ENCODE measurements at places on chromosomes 6 and 20. TPM values are rescaled to one million over a fixed set of nuclear protein-coding genes. Genes with fewer than 3 reads are reported as not detected.

The GSTA2 gene
- total RNA-seq = not detected

The GJA1 gene
- 80.6 TPM for total RNA-seq

The EYS gene
- total RNA-seq = not detected

The SIRPB1 gene
- 0.11 TPM for total RNA-seq

The KCNB1 gene
- total RNA-seq = not detected

The MAP7 gene
- 0.95 TPM for total RNA-seq

The SMOC2 gene
- not detected for total RNA-seq

The SPATA25 gene
- not detected for total RNA-seq

- no peak for DNase-seq
Measured at GRCh38 chr20:8209061-8209460, 77.0 kb downstream of the PLCB1 start.

DNA sequence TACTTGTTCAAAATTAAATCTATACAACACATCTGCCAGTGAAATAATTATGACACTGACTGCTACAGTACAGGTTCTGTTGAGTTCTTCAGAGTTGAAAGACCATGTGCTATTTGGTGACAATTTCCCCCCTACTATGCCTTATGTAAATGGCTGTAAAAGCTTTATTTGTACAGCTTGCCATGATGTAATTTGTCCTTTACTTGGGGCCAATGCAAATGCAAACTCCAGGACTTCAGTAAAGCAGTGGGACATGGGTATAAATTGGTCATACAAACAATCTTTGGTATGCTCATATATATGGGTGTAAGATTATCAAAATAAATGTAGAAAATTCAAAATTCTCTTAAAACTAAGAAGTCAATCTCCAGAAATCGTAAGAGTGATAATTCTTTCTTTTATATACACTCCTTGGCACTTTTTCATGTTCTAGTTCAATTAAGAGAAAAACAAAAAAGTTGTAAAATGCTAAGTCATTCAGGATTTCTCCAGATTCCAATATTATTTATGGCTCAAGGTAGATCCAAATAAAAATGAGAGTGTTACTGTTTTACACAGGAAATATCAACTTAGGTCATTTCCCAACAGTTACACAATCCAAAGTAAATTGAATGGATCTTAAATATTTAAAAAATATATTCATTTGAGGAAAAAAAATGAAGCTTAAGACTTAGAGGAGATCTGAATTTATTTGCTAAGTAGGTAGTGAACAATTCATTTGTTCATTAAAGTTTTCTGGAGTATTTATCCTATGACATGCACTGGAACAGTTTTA, 1310.5 kb upstream of the CITED2 start:
- no peak for DNase-seq

DNA sequence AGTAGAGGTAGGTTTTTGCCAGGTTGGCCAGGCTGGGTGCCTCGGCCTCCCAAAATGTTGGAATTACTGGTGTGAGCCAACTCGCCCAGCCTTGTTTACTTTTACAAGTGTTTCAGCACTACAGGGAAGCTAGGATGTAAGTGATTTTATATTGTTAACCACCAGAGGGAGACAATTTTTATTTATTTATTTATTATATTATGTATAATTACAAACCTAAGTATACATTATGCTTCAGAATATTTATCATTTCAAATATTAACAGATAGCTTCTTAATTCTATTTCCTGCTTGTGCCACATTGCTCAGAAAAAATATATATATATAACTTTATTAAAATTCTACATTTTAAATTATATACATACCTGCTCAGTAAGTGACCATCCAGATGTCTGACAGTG, 9.8 kb downstream of the MMUT start:
- DNase-seq = no peak

- no peak for DNase-seq
Measured at GRCh38 chr6:74283532-74283931, 587.5 kb downstream of the CD109 start.

GRCh38 chr20:47784599-47785310, 526 bp downstream of the SULF2 start:
- peak; percentile 43 for DNase-seq

DNA sequence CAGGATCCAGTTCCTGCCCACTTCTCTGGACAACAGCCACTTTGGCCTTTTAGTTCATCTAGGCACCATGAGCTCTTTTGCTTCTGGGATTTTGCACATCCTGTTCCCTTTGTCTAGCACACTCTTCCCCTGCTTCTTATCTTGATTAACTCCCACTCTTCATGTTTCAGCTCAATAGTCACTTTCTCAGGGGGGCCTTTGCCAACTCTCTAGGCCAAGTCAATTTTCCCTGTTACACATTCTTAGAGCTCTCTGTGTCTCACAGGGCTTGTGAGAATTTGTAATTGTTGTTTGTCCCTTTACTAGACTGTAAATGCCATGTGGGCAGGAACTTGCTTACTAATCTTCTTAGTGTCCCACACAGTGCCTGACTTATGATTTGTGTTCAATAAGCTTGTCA, 58.1 kb upstream of the EPB41L1 start:
- DNase-seq = peak; percentile 17

DNA sequence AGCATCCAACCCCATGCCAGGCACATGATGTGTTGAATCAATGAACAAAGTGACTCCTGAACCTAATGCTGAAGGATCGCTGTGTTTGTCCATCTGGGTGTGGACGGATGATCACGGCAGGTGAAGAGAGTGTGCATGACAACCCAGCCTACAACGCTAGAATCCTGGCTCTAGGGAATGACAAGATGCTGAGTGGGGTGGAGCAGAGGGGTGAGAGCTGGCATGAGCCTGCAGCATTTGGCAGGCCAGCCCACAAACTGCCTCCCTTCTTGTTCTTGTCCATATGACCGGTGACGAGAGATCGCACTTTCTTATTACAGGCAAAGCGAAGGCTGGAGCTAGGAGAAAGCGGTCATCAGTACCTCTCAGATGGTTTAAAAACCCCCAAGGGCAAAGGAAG, 54.7 kb upstream of the CDKAL1 start:
- no peak for DNase-seq

GRCh38 chr6:93575495-93576267, 156.3 kb upstream of the EPHA7 start:
- DNase-seq = no peak

GRCh38 chr20:58169450-58169849, 59.0 kb downstream of the ANKRD60 start:
- peak; percentile 46 for DNase-seq

DNA sequence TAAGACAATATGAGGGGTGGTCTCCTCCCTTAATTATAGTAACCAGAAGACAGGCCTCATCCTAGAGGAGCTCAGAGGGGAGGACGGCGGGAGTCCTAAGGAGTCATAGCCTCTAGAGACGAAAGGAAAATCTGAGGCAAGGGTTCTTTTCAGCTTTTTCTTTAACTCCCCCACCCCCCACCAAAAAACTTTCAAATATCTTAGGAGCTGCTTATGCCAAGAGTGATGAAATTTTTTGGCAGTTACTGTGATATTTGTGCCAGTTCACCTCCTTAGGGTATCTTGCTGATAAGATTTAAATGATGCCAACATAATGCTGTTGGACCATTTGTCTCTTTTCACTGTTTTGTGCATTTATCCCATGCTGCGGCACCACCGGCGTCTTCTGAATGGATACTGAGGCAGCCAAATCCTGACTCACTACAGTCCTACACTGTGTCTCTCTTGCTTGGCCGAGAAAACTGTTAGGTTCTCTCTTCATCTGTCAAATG, 44.5 kb upstream of the DSE start:
- no peak for DNase-seq

DNA sequence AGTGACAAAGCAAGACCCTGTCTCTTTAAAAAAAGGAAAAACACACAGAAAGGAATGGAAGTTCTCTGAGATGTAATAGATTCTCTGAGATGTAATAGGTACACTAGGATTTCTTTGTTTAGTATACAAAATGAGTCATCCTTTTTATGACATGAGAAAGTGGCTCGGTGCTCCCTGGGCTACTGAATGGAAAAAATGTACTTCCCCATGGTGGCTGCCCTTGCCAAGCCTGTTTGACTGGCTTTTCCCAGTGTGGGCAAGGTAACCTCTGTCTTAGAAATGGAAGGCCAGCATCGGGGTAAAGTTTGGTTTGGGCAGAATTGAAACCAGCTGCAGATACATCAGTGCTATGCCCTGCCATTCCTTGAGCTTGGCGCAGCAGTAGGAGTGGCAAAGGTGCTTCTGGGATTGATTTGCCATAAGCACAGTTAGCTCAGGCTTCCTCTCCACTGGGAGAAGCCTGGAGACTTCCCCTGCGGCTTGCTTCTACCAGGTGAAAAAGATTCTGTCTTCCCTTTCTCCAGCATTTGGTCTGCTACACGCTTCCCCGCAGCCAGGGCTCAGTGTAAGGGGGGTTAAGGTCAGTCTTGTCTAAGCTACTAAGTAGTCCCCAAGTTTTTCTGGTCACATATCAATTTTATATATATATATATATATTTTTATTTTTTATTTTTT, 24.5 kb downstream of the ARFGEF2 start:
- DNase-seq = no peak

- DNase-seq = no peak
Measured at GRCh38 chr20:45309075-45309474, 976 bp upstream of the MATN4 start.

DNA sequence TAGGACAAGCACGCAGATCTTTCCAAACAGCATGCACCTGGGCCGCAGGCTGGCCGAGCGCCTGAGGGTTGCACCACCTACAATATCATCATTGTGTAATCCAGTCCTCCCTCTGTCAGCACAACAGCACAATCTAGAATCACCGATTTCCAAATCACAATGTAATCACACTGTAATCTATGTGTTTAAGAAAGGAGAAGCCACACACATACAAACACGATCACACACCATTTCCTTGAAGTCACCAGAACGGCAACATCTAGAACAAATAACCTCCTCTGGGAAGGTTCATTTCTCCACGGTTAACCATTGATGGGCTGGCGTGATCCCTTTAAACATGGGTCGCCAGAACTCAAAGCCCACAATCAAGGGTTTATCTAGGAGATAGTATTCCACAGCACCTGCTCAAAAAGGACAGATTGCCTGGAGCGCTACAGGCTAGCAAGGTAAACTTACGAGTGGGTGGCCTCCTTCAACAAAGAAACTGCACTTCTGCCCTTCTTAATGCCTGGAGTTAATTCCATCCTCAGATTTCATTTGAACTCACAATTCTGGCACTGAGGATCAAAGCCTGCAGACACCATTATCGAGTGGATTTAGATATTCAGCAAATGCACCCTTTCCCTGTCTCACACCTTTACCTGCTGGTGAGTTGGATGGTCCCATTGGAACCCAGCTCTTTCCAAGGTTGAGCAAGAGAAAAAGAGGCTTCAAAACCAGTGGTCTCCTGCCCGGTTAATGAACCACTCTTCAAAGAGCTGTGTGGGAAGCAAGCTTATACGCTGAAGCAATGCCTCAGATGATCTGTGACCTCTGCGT, 83.8 kb upstream of the FOXQ1 start:
- DNase-seq = no peak

- no peak for DNase-seq
Measured at GRCh38 chr6:6987749-6988148, 120.0 kb upstream of the RREB1 start.

DNA sequence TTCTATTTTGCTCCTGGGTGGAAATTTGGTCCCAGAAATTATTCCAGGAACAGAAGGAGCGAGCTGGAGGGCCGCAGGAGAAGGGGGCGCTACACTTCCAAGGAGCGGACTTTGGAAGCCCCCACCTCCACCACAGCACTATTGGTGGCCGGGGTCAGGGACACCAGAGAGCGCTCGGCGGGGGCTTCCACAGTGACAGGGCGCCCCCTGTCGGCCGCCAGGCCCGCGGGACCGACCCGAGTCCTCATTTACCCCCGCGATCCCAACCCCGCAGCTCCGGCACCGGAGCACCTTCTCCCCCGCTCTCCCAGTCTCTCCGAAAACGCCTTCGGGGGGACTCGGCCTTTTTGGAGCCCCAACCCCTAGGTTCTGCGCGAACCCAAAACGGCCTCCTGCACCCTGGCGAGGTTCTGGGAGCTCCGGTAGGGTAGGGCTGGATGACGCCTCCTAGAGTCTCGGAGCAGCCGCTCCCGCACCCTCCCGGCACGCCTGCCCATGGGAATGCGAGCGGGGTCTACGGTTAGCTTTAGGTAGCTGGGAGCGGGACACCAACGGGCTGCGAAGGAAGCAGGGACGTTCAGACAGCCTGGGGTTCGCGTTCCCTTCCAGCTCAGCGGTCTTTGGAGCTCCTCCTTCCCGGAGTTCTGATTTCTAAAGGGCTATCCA, 2.4 kb upstream of the FOXA2 start:
- peak; percentile 64 for DNase-seq

DNA sequence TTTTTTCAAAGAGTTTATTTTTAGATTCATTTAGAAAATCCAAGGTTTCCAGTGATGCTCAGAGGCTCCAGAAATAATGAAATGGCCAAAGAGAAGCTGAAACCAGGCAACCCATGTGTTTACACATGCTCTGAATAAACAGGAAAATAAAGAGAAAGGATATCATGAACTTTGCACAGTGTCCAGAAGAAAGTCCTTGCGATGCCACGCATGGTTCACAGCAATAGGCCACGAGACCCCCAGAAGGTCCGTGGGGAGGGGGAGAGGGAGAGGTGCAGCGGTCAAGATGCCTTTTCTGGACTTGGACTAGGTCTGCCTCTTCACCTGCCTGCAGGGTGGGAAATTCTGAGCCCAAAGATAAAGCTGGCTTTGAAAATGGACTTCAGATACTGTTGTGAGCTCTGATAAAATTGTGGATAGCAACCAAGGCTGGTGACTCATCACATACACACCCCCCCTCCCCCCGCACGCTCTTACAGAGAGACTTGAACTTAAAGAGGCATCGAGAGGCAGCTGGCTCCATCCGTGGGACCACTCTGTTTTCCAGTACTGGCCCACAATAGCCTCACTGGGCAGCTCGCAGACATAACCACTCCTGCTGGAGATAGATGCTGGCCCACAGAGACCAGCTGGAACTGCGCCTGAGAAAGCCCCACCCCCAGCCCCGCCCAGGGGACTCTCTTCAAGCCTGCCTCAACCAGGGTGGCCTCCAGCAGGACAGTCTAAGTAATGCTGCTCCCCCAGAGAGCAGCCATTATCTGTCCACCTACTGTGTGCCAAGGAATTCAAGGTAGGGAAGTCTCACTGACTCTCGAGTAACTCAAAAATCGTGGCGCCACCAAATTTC, 21.2 kb upstream of the NFATC2 start:
- DNase-seq = peak; percentile 82

DNA sequence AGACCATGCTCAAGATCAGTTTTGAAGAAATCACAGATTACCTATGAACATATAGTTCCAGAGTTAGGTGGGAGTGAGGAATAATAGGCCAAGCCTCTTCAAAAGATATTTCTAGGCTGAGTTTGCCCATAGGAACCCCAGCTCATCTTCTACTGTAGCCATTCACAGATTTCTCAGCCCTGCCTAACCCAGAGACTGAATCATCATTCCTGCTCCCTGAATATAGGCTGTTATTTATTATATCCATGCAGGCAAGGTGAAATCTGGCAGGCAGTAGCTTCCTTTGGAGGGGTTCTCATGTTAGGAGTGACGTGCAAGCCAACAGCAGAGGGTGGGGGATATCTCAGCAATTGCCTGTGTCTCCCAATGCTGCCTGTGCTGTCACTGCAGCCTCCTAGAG, 25.6 kb upstream of the ADGRF4 start:
- no peak for DNase-seq
